ENCODE measurements at places on chromosomes 16 and 17. TPM values are rescaled to one million over a fixed set of nuclear protein-coding genes. Genes with fewer than 3 reads are reported as not detected.

- DNase-seq, result peak; percentile 76
These were observed at the start of gene ZBTB4 for GRCh38 chr17:7479213-7480088. Gene ZBTB4 (minus strand): TSS chr17:7479631. CDS start chr17:7466801, 12,830 bp downstream.

DNA sequence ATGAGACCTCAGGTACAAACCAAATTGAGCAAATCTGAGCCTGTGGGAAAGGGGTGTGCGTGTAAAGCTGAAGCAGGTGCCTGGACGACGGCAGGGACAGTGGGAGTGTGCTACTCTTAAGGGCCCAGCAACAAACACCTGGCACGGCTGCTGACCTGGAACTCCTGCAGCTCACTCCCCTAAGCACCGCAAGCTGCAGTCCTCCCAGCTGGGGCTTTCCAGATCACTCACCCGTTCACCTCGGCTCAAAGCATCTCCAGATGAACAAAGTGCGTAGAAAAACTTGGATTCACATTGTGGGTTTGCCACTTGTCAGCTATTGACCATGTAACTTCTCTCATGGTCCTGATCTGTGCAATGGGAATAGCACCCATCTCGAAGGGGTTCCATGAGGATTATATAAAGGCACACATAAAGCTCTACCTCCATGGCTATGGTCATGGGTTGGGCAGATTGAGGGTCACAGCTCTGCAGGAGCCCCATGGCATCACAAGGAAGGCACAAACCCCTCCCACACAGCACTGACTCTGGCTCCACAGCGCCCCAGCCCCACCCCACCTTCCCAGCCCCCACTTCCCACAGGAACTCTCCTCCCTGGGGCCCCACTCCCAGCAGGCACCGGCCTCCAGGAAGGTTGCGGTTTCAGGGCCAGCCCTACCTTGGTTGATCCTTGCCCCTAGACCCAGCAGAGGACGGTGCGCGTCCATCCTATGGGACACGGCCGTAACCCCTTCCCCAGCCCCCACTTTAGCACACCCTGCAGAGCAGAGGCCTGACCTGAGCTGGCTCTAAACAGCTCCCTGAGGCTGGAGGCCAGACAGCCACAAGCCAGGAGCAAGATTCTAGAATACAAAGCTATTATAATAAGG, 21.9 kb downstream of the ST3GAL2 start:
- no peak for DNase-seq

GRCh38 chr16:55836158-55836611, 3.3 kb upstream of the CES1 start:
- DNase-seq, result no peak

GRCh38 chr17:17650959-17651358, 30.3 kb upstream of the RAI1 start:
- DNase-seq, result no peak

DNA sequence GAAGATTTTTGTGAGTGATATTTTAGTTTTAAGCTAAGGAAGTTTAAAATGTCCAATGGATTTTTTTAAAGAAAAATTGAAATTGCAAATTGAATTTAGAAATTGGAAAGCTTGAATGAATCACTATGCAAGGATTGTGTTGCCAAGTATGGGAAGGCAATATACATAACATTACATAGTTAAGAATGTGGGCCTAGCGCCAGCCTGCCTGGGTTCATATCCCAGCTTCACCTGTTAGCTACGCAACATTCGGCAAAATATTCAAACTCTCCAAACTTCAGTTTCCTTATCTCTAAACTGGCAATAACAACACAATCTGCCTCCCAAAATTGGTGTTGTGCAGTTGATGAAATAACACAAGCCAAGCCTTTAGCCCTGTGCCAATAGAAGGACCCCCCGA, 50.4 kb upstream of the DNAH9 start:
- no peak for DNase-seq

GRCh38 chr16:87955302-87956097, 4.3 kb downstream of the BANP start:
- peak; percentile 59 for DNase-seq

GRCh38 chr17:48787828-48788227, 29.2 kb downstream of the TTLL6 start:
- DNase-seq, result no peak

DNA sequence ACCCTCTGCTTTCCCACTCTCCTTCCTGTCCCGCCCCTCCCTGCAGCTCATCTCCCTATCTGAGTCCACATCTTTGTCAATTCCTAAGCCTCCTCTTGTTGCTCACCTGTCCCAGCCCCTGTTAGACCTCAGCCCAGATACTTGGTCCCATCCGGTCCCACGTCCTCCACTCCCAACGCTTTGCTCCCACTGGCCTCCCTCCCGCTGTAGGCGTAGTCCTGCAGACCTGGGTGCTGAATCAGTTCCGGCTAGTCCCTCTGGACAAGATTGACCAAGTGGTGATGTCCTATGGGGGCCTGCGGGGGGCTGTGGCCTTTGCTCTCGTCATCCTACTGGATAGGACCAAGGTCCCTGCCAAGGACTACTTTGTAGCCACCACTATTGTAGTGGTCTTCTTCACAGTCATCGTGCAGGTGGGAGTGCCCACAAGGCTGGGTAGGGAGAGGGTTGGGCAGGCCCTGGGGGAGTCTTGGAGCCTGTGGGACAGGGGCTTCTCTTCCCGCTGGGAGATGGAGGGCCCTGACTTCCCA, 8.0 kb downstream of the SLC9A5 start:
- DNase-seq, result no peak

GRCh38 chr16:10114409-10114808, 67.8 kb downstream of the GRIN2A start:
- no peak for DNase-seq

DNA sequence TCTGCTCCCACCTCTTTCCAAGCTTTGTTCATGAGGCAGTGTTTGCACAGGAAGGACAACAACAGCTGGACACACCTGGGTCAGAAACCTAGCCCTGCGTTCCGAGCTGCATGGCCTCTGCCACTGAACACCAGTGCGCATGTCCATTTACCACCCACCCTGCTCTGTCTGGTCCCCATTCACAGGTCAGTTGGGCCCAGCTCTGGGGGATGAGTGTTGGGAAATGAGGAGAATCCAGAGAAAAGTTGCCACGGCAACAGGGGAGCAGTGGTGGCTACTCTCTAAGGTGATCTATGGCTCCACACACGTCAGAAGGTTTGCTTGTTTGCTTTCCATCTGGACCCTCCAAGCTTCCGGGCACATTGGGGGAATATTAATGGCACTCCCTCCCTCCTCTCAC, 70.4 kb upstream of the ASIC2 start:
- DNase-seq, result no peak

GRCh38 chr16:55470533-55471371, 8.2 kb upstream of the MMP2 start:
- DNase-seq, result no peak

DNA sequence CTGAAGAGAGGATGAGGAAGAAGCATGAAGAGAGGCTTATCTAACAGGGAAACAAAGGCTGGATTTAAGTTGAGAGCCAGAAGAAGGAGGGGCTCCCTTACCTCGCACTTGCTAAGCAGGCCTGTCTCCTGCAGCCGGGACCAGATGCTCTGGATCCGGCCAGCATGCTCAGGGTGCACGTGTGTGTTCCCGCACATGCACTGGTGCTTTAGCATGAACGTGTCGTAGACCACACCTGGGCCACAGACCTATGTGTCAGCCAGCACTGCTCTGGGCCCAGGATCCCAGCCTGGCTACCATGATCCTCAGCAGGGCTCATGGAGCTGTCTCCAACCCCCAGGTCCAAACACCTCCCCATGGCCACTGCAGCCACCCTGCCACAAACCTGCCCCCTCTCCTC, 14.4 kb downstream of the G6PC3 start:
- DNase-seq, result no peak

DNA sequence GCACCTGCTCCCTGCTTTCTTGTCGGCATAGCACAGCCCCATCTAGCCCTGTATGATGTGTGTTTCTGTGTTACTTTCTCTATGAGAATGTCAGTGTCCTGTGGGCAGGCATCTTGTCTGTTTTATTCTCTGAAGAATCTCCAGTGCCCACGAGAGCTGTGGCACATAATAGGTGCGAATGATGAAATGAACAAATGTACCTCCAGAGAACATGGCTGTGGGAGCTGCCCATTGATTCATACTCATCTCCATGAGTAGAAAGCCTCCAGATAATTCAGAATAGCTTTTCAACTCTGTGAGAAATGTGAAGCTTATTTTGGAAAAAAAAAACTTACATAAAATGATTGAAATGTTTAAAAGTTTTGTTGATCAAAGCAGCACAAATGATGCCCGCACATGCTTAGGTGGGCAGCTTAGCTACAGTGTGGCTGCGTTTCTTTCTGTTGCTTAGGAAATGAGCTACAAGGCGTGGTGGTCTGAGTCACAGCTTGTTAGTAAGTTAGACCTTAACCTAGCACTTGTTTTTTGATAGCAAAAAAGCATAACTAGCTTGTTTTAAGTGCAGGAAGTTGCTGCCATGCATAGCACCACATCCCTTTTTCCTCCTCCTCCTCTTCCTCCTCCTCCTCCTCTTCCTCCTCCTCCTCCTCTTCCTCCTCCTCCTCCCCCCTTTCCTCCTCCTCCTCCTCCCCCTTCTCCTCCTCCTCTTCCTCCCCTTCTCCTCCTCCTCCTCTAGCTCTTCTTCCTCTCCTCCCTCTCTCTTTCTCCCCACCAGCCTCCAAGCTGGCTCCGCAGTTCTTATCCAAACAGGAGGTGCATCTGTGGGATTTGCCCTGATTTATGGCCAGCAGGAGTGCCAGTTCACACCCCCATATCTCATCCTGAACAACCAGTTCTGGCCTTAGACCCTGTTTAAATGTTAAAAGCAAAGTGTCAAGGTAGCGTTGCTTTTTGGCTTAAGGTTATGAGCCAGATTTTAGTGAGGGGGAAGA, 221.5 kb downstream of the IRF8 start:
- no peak for DNase-seq

- peak; percentile 56 for DNase-seq
These were observed 4.5 kb upstream of the NR1D1 start for GRCh38 chr17:40104594-40105486.

GRCh38 chr16:23987443-23987842, 151.7 kb downstream of the PRKCB start:
- no peak for DNase-seq

DNA sequence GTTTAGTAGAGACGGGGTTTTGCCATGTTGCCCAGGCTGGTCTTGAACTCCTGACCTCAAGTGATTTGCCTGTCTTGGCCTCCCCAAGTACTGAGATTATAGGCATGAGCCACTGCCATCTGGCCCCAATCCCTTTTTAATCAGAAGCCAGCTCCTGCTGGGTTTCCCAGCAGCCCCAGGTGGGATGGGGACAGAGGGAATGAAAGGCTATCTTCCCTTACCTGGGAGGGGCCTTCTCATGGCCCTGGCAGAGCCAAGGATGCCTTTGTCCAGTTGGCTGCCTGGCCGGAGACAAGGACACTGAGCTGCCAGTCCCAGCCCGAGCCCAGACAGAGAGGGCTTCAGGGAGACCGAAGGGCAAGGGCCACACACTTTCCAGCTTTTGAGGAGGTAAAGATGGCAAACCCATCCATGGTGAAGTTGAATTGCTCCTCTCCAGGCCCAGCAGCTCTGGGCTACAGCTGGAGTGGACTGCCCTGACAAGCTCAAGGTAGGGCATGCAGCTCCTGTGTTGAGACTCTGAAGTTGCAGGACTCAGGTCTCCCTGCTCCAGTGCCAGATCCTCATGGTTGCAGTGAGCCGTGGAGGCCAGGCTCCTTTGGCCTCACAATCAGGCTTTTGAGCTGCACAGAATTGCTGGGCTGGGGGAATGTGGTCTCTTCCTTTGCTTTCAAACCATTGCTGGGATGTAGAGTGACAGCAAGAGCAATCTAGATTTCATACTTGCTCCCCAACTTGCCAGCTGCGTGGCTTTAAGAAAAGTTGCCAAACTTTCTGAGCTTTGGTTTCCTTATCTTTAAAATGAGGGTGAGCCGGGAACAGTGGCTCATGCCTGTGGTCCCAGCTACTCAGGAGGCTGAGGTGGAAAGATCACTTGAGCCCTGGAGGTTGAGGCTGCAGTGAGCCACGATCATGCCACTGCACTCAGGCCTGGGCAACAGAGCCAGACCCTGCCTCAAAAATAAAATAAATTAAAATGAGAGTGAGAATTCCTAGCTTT, 44.5 kb upstream of the IL34 start:
- no peak for DNase-seq

DNA sequence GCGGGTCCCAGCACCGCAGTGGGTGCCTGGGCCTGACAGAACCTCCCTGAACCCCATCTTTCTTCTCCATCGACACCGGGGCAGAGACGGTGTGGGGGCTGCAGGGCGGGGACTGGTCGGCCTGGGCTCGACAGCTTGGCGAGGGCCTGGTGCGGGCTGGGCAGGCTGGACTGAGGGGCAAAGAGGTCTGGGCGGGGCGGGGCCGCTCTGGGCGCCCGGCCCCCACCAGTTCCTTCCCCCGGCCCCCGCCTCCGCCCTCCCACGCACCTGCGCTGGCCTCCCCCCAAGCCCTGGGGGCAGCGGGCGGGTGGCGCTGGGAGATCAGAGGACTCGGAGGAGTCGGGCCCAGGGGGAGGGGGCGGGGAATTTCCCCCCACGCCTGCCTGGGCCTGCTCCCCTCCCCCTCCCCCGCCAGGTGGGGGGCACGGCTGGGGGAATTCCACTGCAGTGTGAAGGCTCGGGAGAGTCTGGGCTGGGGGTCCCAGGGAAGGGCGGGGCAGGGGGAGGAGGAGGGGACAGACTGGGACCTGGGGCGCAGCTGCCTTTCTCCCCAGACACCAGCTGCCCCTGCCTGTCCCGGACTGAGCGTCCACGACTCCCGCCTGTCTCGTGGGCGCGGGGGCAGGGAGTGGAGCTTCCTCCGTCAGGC, 877 bp upstream of the KREMEN2 start:
- peak; percentile 36 for DNase-seq

GRCh38 chr16:56193951-56194726, 2.9 kb downstream of the GNAO1 start:
- peak; percentile 89 for DNase-seq

DNA sequence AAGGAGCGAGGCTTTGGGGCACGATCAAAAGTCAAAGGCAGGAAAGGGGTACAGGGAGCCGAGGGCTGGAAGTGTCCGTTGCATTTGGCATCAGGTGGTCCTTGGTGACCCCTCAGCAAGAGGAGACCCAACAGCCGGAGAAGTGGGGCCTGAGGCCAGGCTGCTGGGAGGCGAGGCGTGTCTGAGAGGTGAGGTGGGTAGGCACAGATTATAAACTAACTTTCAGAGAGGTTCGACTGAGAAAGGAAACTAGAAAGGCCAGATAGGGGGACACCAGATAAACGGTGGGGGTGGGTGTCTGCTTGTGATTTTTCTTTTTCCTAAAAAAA, 3.6 kb downstream of the PECAM1 start:
- no peak for DNase-seq

- DNase-seq, result peak; percentile 43
These were observed 133.6 kb downstream of the SNX11 start for GRCh38 chr17:48241131-48241591.

The DDX52 gene
- 41.7 TPM for total RNA-seq

The CDYL2 gene
- total RNA-seq, result 17.6 TPM

The KRTAP2-3 gene
- not detected for total RNA-seq

The KCNH6 gene
- total RNA-seq, result not detected

The WNT9B gene
- not detected for total RNA-seq

The NPIPB13 gene
- total RNA-seq, result 10.5 TPM

The MYLK3 gene
- total RNA-seq, result 0.05 TPM

The SNX20 gene
- total RNA-seq, result 43.3 TPM

The CHST6 gene
- total RNA-seq, result not detected

Data from activated CD4-positive, alpha-beta T cell treated with anti-CD3 and anti-CD28 coated beads for 36 hours (primary cell).